ENCODE measurements at places on chromosomes 5 and 9.

GRCh38 chr5:66814146-66814991 is 218.2 kb downstream of the MAST4 start:
- peak; percentile 33 for DNase-seq

DNA sequence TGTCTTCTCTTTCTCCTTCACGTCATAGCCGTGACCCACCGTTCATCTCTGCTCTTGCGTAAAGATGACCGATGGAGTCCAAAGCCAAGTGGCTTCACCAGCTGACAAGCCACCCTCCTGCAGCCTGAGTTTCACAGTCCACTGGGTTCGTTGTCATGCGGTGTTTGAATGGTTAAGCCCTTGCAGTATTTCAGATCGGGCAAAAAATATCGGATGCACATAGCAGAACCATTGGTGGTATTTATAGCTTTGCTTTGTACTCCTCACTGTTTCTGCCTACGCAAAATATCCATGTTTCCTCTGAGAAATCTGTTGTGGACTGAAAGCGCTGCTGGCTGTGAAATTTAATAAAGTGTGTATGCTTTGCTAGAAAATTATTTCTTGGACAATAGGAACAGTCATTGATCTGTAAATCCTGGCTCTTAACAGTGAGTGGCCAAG is 34.5 kb upstream of the NCS1 start:
- no peak for DNase-seq

- no peak for DNase-seq
Measured at GRCh38 chr5:34991486-34992238, 56.1 kb downstream of the AGXT2 start.

DNA sequence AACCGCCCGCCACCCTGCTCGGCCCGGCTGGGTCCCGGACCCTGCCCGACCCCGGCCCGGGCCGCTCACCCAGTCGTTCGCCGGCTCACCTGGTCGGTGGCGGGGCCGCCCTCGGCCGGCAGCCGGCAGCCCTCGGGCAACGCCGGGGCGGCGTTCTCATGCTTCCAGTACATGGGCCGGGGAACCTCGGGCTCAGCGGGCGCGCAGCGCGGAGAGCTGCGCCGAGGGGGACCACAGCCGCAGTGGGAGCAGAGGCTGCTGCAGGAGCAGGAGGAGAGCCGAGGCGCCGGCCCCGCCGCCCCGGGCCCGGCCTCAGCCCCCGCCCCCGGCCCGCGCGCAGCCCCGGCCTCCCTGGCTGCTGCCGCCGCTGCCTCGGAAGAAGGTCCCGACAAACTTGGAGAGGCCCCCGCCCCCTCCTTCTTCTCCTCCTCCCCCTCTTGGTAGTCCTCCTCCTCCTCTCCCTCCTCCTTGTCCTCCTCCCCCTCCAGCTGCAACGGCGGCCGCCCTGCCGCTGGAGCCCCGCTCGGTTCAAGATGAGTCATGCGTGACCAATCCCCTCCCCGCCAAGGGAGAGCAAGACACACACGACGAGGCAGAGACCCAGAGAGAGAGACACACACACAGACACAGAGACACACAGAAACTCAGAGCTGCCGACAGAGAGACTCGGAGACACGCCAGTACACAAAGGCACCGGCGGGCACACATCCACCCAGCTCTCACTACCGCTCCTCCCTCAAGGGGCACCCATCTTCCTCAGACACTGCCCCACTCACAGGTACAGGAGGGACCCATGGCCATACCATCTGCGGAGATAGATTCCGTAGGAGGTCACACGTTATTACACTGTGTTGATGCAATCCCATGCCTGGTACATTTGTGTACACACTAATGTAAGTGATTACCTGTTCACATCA is at the start of gene LHX6:
LHX6 (minus strand) TSS at position 390 of the 917 bp plus-strand sequence; CDS start at position 173, 217 bp downstream.
- no peak for DNase-seq

DNA sequence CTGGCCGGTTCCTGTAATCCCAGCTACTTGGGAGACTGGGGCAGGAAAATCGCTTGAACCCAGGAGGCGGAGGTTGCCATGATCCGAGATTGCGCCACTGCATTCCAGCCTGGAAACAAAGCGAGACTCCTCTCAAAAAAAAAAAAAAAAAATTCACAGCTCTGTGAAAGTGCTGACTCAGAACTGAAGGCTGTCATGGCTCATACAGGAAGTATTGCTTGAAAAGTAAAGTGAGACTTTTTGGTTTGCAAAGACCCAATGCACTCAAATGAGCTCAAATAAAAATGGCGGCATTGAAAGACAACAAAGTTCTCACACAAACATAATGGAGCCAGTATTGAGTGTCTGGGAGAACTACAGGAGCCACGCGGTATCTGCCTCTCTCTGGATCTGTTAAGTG is 202.1 kb downstream of the FBXL7 start:
- no peak for DNase-seq

DNA sequence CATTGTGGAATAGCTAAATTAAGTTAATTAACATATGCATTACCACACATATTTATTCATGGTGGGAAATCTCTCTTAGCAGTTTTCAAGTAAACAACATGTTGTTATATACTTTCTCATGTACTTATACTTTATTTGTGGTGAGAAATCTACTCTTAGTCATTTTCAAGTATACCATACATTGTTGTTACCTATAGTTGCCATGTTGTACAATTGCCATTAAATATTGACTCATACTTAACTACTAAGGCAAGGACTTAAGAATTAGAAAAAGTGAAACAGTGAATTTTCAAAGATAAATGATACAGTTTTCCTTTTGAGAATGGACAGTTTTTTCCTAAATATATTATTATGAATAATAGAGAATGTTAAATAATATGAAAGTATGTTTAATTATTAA is 27.7 kb downstream of the UGCG start:
- no peak for DNase-seq

- DNase-seq = no peak
Measured at GRCh38 chr5:5542654-5543053, 120.2 kb downstream of the ICE1 start.

GRCh38 chr5:116071211-116071610 is 13.6 kb upstream of the COMMD10 start:
- DNase-seq = no peak

DNA sequence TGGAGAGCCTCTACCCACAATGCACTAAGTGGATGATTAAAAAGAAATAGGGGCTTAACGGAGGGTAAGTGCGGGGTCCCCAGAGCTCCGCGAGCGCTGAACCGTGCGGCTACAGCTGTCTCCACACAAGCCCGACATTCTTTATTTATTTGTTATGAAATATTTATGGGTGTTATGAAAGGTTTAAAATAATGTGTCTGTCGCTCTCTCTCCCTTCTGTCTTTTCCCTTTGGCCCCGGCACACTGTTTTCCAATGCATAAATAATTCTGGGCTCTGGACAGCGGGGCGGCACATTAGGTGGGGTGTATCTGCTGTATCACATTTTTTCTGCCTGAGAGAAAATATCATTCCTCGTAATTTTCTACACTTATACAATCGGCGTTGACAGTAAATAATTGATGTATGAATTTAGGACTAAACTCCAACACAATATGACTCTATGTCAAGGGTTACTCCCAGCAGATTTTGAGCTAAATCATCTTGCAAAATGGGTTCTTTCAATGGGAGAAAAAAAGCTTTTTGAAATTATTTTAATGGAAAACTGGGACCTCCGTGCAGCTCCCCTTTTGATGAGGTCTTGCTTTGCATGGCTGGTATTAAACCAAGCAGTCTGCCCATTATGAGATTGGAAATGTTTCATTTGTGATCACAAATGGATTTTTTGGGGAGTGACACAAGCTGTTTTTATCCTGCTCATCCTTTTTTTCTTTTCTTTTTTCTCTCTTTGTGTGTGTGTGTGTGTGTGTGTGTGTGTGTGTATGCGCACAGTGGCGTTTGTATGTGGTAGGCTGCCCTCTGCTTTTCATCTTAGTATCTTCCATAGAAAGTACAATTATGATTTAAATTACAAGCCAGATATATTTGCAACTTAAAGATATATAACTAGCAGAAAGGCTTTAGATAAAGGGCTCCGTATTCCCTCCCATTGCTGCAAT is 370.6 kb upstream of the IRX4 start:
- DNase-seq = no peak

DNA sequence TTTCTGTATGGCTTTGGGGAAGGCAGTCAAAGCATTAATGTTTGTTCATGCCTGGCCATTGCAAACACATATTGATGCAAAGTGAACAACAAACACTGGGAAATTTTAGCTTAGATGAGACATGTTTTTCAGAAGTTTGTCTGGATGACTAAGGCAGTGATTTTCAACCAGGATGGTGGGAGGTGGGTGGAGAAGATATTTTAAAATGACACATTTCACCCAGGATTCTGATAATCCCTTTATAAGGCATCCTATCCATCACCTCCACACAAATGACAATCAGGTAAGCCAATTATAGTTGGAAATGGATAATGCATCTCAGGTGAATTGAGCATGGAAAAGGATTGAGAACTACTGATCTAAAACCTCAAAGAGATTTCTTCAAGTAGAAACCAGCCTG is 57.4 kb upstream of the SV2C start:
- no peak for DNase-seq

DNA sequence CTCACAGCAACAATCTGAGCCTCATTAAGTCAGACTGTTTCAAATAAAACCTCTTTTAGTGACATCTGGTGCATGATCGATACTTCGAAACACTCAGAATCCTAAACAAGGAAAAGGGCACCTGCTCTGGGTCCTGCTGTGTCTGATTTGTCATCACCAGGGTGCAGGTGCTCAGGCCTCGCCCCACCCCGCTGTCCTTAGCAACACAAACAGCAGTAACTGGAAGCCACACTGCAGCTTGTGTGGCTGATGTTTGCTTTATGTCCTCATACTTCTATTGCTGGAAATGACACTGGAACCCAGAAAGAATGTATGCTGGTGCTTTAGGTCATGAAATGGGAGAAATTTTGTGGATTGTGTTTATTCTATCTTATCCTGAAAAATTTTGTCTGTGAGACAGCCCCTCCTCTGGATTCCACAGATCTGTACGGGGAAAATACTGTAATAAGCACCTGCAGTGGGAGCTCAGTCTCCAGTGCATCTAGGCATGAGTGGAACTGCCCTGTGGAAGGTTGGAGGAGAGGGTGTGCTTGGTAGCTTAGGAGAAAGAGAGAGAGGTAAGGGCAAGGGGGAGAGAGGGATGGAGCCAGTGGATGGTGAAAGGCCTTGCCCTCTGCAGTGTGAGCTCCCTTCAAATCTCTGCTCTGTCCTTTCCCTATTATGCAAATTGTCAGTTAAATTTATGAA is 284.2 kb downstream of the SMARCA2 start:
- DNase-seq = no peak

DNA sequence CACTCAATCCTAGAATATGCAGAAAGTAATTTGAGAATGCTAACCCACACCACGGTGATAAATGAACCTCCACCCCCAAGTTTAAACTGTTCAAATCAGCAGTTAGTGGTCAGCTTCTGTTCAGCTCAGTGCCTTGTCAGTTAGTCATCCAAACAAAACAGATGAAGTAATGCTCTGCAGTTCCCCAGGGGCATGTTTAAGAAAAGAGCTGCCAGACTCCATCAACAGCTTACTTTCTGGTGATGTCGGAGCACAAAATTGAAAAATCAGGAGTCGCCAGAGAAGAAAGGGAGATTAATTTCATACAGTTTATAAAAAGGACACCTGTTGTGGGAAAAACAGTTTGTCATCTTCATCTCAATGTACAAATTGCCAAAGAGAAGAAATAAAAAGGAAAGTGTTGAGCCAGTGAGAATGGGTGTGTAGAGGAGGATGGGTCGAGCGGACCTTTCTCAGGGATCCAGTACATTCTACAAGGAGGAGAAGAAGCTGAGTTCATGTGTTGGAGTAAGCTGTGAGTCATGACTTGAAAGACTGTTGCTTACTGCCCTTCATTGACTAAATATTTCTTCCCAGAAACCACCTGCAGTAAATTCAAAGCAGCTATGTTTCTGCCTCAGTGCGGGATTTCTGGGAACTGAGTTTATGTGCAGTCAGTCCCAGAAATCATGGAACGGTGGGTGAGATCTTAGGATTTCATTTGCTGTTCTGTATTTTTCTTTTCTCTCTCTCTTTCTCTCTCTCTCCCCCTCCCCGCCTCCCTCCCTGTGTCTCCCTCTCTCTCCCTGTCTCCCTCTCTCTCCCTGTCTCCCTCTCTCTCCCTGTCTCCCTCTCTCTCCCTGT is 13.7 kb downstream of the TRIO start:
- no peak for DNase-seq

- no peak for DNase-seq
Measured at GRCh38 chr5:42026446-42026845, 101.4 kb downstream of the FBXO4 start.

GRCh38 chr5:77662635-77663034 is 24.1 kb upstream of the OTP start:
- DNase-seq = no peak

DNA sequence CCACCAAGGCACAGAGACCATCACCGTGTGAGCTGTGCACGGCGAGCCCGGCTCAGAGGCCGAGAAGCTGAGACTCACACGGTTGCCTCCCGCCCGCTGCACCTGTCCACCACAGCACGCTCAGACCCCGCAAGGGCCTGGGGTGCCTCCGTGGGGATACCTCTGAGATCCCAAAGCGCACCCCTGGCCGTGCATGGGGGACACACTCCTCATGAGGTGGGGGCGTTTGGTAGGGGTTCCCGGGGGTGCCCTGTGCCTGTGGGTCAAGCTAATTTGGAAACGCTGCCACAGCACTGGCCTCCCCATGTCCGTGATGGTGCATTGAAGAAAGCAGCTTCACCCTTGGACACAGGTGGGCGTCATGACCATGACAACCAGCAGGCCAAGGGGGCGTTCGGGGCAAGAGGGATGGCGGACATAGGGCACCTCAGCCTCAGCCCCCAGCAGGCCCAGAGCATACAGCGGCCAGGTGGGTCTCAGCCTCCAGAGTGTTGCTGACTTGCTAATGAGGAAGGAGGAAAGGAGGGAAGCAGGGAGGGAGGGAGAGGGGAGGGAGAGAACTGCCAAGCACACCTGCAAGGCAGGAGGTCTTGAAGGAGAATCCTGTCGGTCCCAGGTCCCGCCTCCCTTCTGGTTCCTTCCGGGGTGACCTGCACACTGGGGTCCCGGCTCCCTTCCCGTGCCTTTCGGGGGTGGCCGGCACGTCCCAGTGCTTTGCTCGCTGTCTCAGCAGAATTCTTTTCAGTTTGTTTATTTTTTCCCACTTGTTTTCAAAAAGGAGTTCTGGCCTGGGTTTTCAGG is 34.7 kb downstream of the GLT6D1 start:
- DNase-seq = no peak

GRCh38 chr9:93523518-93524144 is 52.8 kb upstream of the PHF2 start:
- no peak for DNase-seq

GRCh38 chr5:83204651-83205050 is 127.3 kb downstream of the XRCC4 start:
- DNase-seq = no peak

- no peak for DNase-seq
Measured at GRCh38 chr9:114849450-114849849, 43.6 kb upstream of the TNFSF15 start.

DNA sequence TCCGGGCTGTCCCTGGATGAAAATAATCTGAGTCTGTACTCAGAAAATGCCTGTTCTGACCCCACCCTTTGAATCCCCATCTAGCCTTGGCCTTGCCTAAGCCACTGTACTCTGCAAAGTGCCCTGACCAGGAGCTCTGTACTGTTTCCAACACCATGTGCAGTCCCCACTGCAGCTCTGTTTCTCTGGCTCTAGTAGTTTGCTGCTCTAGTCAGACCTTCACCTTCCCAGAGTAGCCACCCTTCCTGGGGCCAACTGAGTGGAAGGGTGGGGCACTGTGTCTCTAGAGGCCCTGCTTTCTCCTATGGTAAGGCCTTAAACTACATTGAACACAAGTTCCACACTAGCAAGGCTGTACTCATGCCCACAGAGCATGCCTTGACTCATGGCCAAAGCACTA is 31.9 kb downstream of the P4HA2 start:
- no peak for DNase-seq

- DNase-seq = no peak
Measured at GRCh38 chr9:109249615-109250014, 71.2 kb downstream of the EPB41L4B start.

- DNase-seq = no peak
Measured at GRCh38 chr9:98334796-98335195, 79.3 kb upstream of the TBC1D2 start.
